Gastrocnemius medialis (tissue), 4 donors: ENCODE measurements at places on chromosomes 13 and 19. TPM values are rescaled to one million over a fixed set of nuclear protein-coding genes. Genes with fewer than 3 reads are reported as not detected.

GRCh38 chr19:1690699-1691307 is 38.4 kb upstream of the TCF3 start:
- DNase-seq, result no peak
- H3K36me3 ChIP-seq, result no peaks in the 10 kb centered on the region
- no peaks in the 10 kb centered on the region for H3K4me1 ChIP-seq
- H3K27me3 ChIP-seq, result peaks cover 57% of the 10 kb centered on the region

DNA sequence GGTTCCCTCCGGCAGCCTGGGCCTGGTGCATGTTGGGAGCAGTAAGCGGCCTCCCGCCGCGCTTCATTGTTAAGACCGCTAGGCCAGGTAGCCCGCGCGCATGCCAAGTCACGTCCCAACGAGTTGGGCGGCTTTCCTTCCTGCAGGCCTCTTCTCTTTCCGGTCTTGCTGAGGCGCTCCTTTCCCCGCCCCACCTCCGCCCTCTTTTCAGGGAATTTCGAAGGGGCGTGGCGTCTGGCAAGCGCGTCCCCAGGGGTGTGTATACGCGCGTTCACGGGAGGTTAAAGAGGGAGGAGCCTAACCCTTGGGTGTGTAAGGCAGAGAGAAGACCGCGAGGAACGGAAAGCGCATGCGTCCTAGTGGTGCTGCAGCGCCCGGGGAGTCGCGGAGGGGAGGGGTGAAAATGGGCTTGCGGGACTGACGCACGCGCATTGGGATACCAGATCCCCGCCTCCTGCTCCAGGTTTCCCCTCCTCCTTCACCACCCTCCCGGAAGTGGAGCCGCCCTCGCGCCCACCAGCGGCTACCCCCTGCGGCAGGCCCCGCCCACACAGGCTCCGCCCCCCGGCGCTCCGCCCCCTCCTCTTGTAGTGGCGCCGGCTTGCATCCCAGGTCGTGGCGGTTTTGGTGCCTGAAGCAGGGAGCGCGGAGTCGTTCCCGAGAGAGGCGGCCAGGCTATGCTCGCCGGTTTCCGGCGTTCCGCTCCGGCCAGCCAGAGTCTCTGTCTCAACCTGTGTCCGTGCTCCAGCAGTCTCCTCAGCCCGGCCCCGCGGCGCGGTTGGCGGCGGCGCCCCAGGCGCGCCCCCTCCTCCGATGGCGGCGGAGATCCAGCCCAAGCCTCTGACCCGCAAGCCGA is at the start of gene WDFY2:
Gene WDFY2 (plus strand): TSS at position 588 of the 856 bp plus-strand sequence. CDS start 226 bp downstream, at position 814.
- no peaks in the 10 kb centered on the region for H3K27me3 ChIP-seq
- H3K4me3 ChIP-seq, result peak within 1 kb of the TSS; percentile 79
- peaks cover 12% of the 10 kb centered on the region for H3K4me1 ChIP-seq
- no peaks in the 10 kb centered on the region for H3K36me3 ChIP-seq
- H3K27ac ChIP-seq, result peak within 1 kb of the TSS; percentile 86

Gene PRR19
- not detected for total RNA-seq

- no peaks in the 10 kb centered on the region for H3K4me1 ChIP-seq
- no peak overlapping the region for H3K4me3 ChIP-seq
- H3K36me3 ChIP-seq, result no peaks in the 10 kb centered on the region
- H3K27ac ChIP-seq, result no peak overlapping the region
These were observed 7.5 kb upstream of the ZNF808 start for GRCh38 chr19:52520013-52520412.

DNA sequence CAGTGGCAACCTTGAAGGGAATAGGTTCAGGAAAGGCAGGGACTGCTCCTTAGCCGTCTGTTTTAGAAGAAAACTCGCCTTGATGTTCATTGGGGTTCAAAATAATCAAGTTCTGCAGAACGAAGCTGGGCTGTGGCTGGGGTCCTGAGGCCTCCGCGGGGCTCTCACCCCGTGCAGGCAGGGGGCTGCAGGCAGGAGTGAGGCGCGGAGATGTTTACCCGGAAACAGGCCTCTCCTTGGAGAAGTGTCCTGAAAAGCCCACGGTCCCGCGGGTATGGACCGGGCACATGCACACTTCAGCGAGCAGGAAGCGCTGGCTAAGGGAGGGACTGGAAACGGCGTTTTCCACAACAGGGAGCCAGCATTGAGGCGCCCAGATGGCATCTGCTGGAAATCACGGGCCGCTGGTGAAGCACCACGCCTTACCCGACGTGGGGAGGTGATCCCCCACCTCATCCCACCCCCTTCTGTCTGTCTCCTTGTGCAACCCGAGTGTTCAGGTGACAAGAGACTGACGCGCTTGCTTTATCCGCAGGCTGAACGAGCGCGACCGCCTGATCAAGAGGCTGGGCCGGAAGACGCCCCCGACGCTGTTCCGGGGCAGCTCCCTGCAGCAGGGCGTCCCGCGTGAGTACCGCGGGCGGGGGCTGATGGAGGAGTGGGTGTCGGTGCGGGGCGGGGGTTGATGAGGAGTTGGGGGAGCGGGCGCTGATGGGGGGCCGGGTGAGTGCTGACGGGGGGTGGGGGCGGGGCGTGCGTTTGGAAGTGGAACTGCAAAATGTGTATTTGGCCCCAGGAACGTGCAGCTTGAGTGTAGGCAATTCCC is 39.6 kb downstream of the SHISA2 start:
- H3K4me3 ChIP-seq, result peak overlapping the region; percentile 23
- H3K27ac ChIP-seq, result no peak overlapping the region
- H3K4me1 ChIP-seq, result peaks cover 16% of the 10 kb centered on the region
- H3K36me3 ChIP-seq, result no peaks in the 10 kb centered on the region
- DNase-seq, result no peak

Gene ITM2B
- 194 TPM for total RNA-seq

GRCh38 chr19:18393836-18394235 is 3.6 kb downstream of the LRRC25 start:
- H3K27ac ChIP-seq, result no peak overlapping the region
- H3K36me3 ChIP-seq, result no peaks in the 10 kb centered on the region
- no peaks in the 10 kb centered on the region for H3K27me3 ChIP-seq
- H3K4me1 ChIP-seq, result peaks cover 4% of the 10 kb centered on the region
- DNase-seq, result peak; percentile 38
- H3K4me3 ChIP-seq, result no peak overlapping the region

- peaks cover 12% of the 10 kb centered on the region for H3K27me3 ChIP-seq
- DNase-seq, result no peak
- H3K36me3 ChIP-seq, result no peaks in the 10 kb centered on the region
- H3K27ac ChIP-seq, result no peak overlapping the region
- no peak overlapping the region for H3K4me3 ChIP-seq
These were observed 50.4 kb upstream of the CYP4F8 start for GRCh38 chr19:15564534-15565168.

- no peaks in the 10 kb centered on the region for H3K27me3 ChIP-seq
- H3K4me3 ChIP-seq, result no peak overlapping the region
- no peaks in the 10 kb centered on the region for H3K36me3 ChIP-seq
- no peaks in the 10 kb centered on the region for H3K4me1 ChIP-seq
These were observed 193.0 kb upstream of the NBEA start for GRCh38 chr13:34749046-34749445.
